Dermis microvascular lymphatic vessel endothelial cell (primary cell): ENCODE measurements at places on chromosomes 6 and 20. TPM values are rescaled to one million over a fixed set of nuclear protein-coding genes. Genes with fewer than 3 reads are reported as not detected.

- DNase-seq = no peak
These were observed 515.7 kb upstream of the FLRT3 start for GRCh38 chr20:14853079-14853478.

- DNase-seq = no peak
These were observed 35.8 kb downstream of the TOP1 start for GRCh38 chr20:41064377-41064776.

DNA sequence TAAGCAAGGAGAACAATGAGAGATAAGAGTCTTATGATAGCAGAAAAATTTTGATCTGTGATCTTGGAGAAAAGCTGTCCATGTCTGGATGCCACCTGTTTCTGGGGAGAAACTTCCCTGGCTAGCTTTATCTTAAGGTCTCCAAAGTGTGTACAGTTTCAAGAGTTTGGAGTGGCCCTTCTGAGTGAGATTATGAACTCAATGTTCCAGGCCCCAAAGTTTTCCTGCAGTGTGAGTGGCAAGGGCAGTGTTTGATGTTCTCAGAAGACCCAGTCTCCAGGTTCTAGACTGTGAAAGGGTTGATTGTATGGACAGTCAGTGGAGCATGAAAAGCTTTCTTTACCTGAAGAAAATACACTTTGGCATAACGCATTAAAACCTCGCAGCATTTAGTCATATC lies 121.7 kb downstream of the OLIG3 start:
- DNase-seq = no peak

APCDD1L gene
- not detected in 2 replicates for total RNA-seq

- no peak for DNase-seq
These were observed 16.2 kb downstream of the TREML2 start for GRCh38 chr6:41184761-41185160.
